ENCODE measurements at places on chromosomes 4 and X. TPM values are rescaled to one million over a fixed set of nuclear protein-coding genes. Genes with fewer than 3 reads are reported as not detected.

Gene RGN
- not detected for total RNA-seq

Gene RAB9B
- 0.35 TPM for total RNA-seq

Gene ADAMTS3
- total RNA-seq: not detected

Gene ERVMER34-1
- total RNA-seq: 0.20 TPM

Gene FAM47B
- total RNA-seq: not detected

Gene GRID2
- total RNA-seq: not detected

All from CD8-positive, alpha-beta memory T cell (primary cell).